Sciatic nerve (tissue), 2 donors: ENCODE measurements at places on chromosomes 4 and X. TPM values are rescaled to one million over a fixed set of nuclear protein-coding genes. Genes with fewer than 3 reads are reported as not detected.

NLRP2B gene
- 0.13 TPM for total RNA-seq

ADRA2C gene
- 4.8 TPM for total RNA-seq

DNA sequence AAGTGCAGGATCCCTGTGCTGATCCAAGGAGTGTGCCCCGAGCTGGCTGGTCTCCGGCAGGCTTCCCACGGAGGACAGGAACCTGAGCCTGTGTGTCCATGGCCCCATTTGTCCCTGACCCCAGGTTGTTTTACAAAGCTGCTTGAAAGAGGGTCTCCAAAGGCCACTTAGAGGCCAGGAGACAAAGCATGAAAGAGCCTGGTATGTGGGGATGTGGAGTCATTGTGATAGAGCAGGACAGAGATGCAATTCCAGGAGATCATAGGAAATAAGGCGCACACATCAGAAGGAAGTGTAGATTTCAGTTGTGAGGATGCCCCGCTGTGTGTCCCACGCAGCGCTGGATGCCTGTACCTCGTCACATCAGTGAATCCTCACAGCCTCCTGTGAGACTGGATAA is 48.0 kb downstream of the TENM3 start:
- no peak for DNase-seq

- DNase-seq, result no peak
Observed at GRCh38 chr4:183554878-183555585, 50.2 kb downstream of the ING2 start.

KCND1 gene
- 2.5 TPM for total RNA-seq

DNA sequence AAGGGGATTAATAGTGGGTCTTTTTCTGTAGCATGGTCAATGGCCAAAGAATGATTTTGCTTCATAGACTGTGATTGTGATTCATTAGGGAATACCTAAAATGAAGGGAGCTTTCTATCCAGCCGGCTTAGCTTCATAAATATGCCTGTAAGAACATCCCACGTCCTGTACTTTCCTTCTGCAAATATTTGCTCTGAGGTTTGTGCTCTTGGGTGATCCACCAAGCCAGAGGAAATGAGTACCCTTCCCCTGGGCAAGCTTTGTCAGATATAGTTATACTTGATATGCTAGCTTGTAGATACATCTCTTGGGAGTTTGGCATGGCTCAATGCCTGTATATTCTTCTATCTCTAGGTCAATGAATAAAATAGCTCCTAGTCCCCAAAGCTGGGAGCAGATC is 28.2 kb upstream of the SPARCL1 start:
- no peak for DNase-seq

VCX gene
- total RNA-seq, result not detected
